ENCODE measurements at places on chromosomes 13 and 19.

GRCh38 chr13:112442483-112443090, 66.4 kb downstream of the SPACA7 start:
- no peak for DNase-seq

DNA sequence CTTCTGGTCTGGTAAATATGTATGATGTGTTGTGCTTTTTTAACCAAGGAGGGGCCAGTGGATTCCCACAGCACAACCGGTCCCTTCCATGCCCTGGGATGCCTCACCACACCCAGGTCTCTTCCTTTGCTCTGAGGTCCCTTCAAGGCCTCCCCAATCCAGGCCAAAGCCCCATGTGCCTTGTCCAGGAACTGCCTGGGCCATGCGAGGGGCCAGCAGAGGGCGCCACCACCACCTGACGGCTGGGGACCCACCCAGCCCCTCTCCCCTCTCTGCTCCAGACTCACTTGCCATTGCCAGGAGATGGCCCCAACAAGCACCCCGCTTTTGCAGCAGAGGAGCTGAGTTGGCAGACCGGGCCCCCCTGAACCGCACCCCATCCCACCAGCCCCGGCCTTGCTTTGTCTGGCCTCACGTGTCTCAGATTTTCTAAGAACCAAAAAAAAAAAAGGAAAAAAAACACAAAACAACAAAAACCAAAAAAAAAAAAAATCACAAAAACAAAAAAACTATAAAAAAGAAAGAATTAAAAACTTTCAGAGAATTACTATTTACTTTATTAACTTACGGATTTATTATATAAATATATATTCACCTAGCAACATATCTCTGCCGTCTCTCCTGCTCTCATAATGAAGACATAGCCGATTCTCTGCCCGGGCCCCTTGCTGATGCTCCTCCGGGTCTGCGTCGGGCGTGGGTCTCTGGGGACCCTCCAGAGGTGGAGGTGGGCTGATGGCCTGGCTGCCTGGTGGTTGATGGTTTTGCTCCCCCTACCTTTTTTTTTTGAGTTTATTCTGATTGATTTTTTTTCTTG, 14.4 kb downstream of the CAPN12 start:
- DNase-seq, result peak; percentile 3

GRCh38 chr19:18221815-18222725, 4.2 kb downstream of the PDE4C start:
- DNase-seq, result no peak

GRCh38 chr19:31597616-31598015, 248.4 kb upstream of the TSHZ3 start:
- no peak for DNase-seq

DNA sequence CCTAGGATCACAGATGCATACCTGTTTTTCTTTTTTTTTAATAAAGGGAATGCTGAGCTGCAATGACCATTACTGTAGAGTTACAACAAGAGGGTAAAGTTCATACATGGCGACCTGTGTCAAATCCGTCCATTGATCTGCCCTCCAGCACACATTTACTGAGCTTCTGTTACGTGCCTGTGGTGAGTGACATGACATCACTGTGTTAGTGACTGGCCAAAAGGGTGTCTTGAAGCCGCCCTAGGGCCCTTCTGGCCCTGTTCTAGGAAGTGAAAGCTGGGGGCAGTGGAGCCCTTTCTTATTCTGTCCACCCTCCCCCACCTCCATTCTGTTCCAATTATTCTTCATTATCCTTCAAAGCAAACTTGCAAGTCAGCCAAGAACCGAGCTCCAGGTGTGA, 66.3 kb downstream of the ZIC5 start:
- no peak for DNase-seq

- no peak for DNase-seq
Measured at GRCh38 chr19:12052091-12052496, 667 bp downstream of the ZNF878 start.

- no peak for DNase-seq
Measured at GRCh38 chr13:44014501-44014900, 134.8 kb downstream of the LACC1 start.

GRCh38 chr19:47243364-47243775, 12.4 kb upstream of the BBC3 start:
- DNase-seq, result no peak

- no peak for DNase-seq
Measured at GRCh38 chr13:71325556-71325955, 541.4 kb downstream of the DACH1 start.

- peak; percentile 28 for DNase-seq
Measured at GRCh38 chr19:38617764-38618589, at the start of gene MAP4K1. MAP4K1 (minus strand) TSS chr19:38617953; CDS start chr19:38617895, 58 bp downstream.

- no peak for DNase-seq
Measured at GRCh38 chr13:100305398-100305797, 216.5 kb downstream of the PCCA start.

DNA sequence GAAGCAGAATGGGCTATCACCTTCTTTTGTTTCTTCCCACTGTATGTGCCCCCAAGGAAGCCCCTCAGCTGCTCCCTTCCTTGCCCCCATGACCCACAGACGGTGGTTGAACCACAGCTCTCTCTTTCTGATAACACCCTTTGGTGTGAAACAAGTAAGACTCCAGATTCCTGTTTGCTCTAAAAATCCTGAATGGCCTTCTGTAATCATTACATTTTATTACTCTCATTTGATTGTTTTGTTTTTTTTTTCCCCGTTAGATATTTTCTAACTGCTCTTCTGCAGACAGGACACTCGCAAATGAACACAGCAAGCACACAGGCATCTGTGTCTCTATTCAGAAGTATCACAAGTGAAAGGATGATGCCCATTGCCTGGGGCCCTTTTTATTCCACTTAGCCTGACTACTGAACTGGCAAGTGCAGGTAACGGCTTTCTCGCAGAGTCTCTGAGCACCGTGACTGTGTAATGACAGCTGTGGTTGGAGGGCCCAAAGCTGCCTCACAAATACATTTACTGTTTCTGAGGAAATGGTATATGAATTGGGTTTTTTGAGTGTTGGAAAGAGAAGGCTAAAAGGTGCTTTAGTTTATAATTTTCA, 59.3 kb downstream of the OXGR1 start:
- no peak for DNase-seq

DNA sequence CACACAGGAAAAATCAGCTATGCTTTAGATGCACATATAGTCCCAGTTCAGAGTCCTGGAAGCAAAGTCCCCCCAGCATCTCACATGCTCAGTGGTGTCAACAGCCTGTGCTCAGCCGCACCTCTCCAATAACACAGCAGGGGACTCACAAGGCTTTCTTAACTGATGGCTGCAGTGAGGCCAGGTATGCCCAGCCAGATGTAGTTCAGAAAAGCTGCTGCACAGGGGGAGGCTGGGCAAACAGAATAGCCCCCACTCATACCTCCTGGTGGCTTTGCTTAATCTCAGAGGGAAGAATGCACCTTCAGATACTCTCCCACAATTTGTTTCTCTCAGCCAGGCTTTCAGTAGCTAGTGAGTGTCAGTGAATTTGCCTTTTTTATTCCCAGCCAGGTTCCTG, 33.4 kb downstream of the FAM124A start:
- DNase-seq, result no peak

DNA sequence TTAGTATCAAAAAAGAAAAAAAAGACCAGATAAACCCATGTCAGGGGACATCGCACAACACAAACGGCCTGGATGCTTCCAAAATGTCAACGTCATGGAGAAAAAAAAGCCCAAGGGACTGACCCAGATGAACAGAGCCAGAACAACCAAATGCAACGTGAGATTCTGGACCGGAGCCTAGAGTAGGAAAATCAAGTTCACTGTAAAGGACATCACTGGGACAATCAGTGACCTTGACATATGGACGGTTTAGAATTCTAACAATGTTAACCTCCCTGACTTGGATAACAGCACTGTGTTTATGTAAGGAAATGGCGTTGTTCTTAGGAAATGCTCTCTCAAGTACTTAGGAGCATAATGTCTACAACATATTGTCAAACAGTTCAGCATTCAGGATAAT, 15.1 kb upstream of the EMP3 start:
- no peak for DNase-seq

- no peak for DNase-seq
Measured at GRCh38 chr13:109751477-109751876, 34.9 kb downstream of the IRS2 start.

DNA sequence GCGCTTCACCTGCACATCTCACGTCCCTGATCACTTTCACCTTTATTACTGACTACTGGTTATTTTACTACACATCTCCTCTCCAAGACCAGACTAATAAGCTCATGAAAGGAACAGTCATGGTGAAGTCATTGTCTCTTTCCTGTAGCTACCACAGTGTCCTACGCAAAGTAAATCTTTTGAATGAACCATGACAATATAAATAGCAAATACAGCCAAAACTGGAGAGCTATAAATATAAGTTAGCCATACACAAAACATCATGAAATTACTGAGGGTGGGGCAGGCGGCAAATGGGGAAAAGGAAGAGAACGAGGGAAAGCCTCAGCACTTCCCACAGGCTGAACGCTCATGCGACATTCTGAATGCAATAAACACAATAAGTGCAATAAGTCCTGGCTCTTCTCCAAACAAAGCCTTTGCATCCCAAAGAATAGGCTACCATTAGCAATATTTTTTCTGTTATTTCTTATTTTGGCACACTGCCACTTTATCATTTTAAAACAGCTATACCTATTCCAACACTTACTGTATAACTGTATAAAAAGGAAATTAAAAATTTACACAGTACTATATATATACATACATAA, 62.5 kb downstream of the TUBGCP3 start:
- DNase-seq, result no peak

DNA sequence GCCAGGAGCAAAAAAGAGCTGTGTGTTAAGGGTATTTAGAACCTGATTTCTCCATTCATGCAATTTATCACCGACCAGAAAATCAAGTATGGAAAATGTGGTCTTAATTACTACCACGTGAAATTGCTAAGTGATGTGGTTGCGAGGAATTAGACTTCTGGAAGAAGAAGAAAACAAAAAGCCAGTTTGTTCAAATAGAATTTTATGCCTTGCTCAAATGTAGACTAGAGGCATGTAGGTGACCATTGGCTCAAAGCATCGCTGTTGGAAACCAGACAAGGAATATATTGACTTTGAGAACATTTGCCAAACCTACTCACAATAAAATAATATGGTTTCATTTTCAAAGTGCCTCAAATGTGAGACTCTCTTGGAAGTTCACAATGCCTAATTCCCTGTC, 57.3 kb upstream of the LRCH1 start:
- no peak for DNase-seq

- peak; percentile 45 for DNase-seq
Measured at GRCh38 chr13:96621634-96622183, 372.6 kb downstream of the OXGR1 start.

DNA sequence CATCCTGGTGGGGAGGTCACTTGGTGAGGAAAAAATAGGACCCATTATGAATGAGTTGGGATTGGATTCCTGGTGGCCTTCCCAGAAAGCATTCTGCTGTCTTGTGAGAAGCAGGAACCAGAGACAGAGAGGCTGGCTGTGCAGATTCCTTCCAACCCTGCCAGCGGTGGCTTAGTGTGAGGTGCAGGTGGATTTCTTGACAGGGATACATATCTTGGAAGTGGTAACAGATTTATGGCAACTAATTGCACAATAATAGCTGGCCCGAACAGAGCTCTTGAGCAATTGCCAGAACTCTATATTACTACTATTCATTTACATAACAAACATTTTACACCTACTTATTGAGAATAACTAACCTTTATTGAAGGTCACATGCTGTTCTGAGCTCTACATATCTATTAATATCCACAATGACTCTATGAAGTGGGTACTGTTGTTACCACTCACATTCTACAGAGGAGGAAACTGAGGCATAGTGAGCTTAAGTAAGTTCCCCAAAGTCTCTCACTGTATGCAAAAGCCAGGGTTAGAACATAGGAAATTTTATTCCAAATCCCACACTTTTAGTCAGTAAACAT, 173.9 kb upstream of the SERP2 start:
- DNase-seq, result no peak

- DNase-seq, result no peak
Measured at GRCh38 chr13:85665286-85665685, 133.9 kb downstream of the SLITRK6 start.

- DNase-seq, result no peak
Measured at GRCh38 chr13:48264058-48264457, 31.1 kb downstream of the ITM2B start.

DNA sequence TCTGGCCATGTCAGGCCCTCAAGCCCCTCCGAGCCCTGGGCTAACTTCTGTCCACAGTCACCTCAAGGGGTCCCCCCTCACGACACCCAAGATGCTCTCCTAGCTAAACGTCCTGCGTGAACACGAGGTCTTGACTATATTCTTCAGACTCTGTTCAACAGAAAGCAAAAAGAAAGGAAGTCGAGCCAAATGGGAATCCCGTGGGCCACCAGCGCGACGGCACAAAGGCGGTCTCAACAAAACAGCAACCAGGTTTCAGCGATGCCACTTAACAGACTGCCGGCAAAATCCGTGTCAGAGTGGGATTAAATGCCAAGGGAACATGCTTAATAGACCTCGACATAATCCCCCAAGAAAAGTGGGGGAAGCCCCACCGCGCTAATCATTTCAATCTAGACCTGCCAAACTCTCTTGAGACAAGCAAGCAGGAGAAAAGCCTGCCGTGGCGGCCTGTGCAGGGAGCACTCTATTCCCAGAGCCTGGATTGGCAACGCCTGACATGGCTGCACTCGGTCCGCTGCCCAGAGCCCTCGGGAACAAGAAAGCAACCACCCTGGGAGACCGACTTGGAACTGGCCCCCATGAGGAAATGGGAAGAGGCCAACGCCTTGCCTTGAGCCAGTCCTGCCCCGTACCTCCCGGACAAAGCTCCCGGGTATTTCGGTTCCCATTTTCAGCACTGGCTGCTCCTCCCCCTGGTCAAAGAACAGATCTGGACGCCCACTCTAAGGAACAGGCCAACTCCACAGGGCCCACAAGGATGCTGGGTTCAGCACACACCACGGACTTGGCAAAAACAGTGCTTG, 16.0 kb downstream of the ZC3H4 start:
- DNase-seq, result no peak

- DNase-seq, result no peak
Measured at GRCh38 chr13:27967736-27968315, 1.3 kb downstream of the CDX2 start.

GRCh38 chr13:112583592-112584277, 4.2 kb downstream of the TUBGCP3 start:
- DNase-seq, result no peak

GRCh38 chr19:23070353-23071146, 46.3 kb upstream of the ZNF730 start:
- DNase-seq, result no peak

DNA sequence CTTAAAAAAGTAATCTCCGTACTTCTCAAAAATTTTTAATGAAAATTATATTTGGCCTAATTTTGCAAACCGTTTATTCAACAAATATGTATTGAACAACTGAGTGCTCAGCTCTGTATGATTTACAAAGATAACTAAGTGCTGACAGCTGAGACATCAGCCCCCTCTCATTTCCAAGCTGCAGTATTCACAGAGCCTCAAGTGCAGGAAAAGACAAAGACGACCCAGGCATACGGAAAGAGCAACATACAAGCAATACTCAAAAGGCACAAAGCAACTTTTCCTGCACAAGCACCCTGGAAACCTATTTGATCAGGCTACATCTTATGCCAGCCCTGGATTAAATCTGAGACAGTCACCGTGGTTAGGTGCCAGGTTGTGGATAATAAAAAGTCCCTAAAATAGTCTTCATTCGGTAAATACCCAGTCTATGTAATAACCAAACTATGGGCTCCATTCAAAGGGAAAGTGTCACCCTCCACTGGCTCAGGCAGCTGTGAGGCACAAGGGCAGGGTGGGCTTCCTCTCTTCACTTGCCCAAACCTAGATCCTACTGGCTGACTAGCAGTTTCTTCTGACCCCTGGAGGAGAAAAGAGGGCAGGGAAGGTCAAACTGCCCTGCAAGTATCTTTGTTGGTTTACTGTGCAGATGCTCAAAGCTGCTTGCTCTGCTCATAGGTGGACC, 65.5 kb downstream of the TBC1D4 start:
- no peak for DNase-seq

- DNase-seq, result no peak
Measured at GRCh38 chr13:76711550-76712182, 174.5 kb downstream of the KCTD12 start.

Measured in NCI-H748 treated with DMSO at 0.1 percent for 48 hours (cell line).